ENCODE measurements at places on chromosomes 2 and 18.

GRCh38 chr2:175817221-175817620, 184.8 kb downstream of the LNPK start:
- no peak for DNase-seq

DNA sequence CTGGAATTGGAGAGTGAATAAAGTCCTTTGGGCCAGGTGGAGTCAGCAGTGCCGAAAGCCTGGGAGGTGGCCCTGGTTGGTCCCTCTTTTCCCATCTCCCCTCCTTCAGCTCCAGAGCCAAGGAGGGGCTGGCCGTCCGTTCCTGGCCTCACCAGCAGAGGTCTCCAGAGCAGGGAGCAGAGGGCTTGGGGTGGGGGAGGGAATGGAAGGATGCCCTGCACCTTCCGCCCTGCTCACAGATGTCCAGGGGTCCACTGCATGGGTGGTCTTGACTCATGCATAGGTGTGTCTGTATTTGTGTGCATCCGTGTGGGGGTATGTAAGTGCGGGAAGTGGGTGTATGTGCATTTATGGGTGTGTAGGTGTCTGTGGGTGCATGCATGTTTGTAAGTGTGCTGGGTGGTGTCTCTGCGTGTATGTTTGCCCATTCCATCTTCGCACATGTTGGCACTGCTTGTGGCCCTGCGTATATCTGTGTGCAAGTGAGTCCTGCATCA, 201.8 kb downstream of the ZFP36L2 start:
- no peak for DNase-seq

- DNase-seq: no peak
Observed at GRCh38 chr2:233264667-233265066, 13.2 kb downstream of the ATG16L1 start.

DNA sequence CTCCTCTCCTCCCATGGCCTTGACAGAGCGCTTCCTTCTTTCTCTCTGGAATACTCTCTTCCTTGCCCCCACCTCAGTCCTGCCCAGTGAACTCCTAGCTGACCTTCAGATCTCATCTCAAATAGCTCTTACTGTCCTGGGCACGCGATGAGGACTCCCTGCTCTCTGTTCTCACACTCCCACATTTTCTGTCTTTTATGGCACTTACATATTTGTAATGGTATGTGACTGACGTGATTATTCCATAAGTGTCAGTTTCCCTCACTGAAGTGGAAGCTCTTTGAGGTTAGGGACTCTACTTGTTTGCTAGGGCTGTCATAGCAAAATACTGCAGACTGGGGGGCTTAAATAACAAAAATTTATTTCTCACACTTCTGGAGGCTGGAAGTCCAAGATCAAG, 1.7 kb upstream of the DYSF start:
- DNase-seq: no peak

- DNase-seq: no peak
Observed at GRCh38 chr18:34938090-34938489, 103.1 kb upstream of the MAPRE2 start.

GRCh38 chr2:11998218-11998617, 251.8 kb downstream of the LPIN1 start:
- no peak for DNase-seq

Data from stimulated activated CD4-positive, alpha-beta T cell treated with anti-CD3 and anti-CD28 coated beads, TNF-alpha, amount 100 ng/mL, for 48 hours (primary cell).